Fibroblast of skin of scalp (primary cell): ENCODE measurements at places on chromosomes 2 and 18.

DNA sequence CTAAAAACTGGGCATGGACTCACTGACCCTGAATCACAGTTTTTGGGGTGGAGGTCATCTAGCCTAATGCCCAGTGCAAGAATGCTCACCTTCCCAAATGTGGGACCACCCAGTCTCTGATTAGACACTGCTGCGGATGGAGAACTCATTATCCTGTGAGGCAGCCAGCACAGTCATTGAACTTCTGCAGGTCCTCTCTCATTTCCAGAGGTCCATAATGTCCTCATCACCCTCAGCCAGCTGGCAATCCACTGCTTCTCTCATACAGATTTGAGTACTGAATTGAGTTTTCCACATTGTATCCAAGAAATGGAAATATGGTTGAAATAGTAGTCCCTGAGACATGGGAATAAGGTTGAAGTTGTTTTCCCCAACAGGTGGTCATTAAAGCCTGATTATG lies 5.0 kb upstream of the MYO5B start:
- DNase-seq, result no peak

GRCh38 chr2:201320257-201320656 lies 36.9 kb downstream of the FLACC1 start:
- no peak for DNase-seq

DNA sequence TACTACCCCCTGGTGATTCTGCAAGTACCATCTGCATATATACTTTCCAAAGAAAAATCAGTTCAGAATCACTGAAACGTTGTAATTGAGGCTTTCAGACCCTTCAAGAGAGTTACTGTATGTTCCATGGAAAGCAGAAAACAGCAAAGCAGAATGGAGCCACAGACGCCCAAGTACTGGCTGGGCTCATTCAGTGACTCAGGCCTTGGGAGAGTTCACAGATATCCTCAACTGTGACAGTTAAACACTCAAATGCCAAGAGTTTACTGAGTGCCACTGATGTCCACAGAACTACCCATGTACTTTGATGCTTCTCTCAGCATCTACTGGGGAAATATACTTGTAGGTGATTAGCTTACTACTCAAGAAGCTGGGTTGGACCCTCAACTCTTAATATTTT lies 303.4 kb downstream of the TCF4 start:
- DNase-seq, result no peak

GRCh38 chr2:20050104-20050645 lies 1.3 kb downstream of the LAPTM4A start:
- DNase-seq, result peak; percentile 59

DNA sequence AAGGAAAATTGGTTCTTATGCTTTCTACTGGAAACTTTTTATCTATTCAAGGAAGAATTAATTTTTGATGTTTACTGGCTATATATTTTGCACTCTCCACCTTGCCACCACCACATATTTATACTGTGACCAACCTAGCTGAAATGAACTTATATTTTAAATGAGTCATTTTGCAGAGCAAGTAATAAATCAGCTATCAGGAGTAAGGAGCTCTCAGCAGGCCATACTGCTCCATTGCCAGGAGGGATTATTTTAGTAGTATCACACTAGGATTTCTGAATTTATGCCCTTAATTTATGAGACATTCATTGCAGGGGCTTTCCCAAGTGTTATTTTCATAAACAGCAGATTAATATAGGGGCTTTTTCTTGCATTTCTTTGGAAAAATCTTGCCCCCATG lies 125.8 kb upstream of the CYP1B1 start:
- DNase-seq, result no peak

GRCh38 chr2:174337337-174338146 lies 2.8 kb downstream of the SP9 start:
- no peak for DNase-seq

GRCh38 chr2:202950592-202950991 lies 38.5 kb downstream of the CARF start:
- DNase-seq, result no peak

DNA sequence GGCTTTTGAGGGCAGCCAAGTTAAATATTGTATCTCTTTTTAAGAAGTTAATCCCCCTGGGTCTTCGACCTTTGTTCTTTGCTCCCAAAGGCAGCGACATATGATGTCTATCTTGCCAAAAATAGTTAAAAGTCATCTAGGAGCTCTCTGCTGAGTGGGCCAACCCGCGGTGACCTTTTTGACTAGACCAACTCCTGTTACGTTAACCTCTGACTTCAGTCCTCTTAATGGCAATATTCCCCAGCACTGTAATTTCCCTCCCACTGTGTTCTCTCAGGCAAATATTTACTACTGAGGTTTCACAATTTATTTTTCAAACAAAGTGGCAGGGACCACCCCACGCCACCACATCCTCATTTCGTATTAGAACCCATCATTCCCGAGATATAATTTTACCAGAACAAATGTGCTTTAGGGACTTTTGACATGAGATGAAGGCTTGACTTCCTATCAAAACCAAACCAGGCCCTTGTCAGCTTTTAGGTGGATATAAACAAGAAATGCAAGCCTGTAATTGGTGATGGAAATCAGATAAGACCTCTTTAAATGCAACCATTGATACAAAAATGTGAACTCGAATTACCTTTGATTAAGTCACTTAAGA lies 764.7 kb downstream of the SATB2 start:
- DNase-seq, result no peak

- DNase-seq, result no peak
These were observed 74.6 kb downstream of the ACAA2 start for GRCh38 chr18:49738721-49739120.

- peak; percentile 1 for DNase-seq
These were observed 54.9 kb downstream of the R3HDM1 start for GRCh38 chr2:135586148-135586547.

GRCh38 chr18:51092117-51092516 lies 62.1 kb downstream of the SMAD4 start:
- no peak for DNase-seq

DNA sequence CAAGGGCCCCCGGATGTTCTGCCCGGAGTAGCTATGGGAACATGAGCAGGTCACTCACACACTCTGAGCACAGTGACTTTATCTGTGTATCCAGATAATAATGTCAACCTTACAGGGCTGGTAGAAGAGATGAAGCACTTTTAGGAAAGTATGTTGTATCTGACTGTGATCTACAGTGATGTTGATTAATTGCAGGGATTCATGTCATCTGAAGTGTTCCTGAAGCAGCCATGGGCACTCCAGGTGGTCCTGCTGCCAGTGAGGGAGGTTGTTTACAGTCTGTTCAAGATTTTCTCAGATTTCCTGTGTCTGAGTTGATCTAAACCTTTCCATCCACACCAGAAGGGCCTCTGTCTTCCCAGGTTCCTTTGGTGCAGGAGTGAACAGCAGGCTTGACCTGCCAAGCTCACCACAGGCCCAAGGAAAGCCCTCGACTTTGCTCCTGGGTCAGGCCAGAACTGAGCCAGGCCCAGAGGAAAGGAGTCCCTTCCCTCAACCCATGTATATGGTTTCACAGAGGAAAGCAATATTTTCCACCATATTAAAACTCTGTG lies 28.0 kb downstream of the KIAA2012 start:
- no peak for DNase-seq

GRCh38 chr2:234840336-234840735 lies 111.5 kb upstream of the SH3BP4 start:
- peak; percentile 97 for DNase-seq

DNA sequence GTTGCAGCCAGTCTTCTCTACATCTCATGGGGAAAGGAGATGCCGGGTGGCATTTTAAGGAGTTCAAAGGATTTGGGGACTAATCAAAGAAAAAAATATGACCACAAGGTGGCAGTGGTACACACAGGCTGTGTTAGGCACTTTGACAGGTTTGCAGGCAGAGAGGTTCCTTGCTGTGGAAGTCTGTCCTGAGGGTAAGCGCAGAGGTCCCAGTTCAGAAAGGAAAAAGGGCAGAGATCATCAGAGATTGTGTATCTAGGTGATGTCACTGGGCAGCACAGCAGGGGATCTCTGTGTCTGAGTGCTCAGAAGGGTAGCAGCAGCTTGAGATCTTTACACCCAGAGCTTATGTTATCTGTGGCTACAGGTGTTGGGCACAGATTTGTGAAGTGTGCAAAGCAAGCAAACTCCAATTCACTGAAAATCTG lies 231.4 kb downstream of the LRRTM1 start:
- DNase-seq, result peak; percentile 69

GRCh38 chr2:205017912-205018311 lies 472.6 kb downstream of the PARD3B start:
- DNase-seq, result no peak

DNA sequence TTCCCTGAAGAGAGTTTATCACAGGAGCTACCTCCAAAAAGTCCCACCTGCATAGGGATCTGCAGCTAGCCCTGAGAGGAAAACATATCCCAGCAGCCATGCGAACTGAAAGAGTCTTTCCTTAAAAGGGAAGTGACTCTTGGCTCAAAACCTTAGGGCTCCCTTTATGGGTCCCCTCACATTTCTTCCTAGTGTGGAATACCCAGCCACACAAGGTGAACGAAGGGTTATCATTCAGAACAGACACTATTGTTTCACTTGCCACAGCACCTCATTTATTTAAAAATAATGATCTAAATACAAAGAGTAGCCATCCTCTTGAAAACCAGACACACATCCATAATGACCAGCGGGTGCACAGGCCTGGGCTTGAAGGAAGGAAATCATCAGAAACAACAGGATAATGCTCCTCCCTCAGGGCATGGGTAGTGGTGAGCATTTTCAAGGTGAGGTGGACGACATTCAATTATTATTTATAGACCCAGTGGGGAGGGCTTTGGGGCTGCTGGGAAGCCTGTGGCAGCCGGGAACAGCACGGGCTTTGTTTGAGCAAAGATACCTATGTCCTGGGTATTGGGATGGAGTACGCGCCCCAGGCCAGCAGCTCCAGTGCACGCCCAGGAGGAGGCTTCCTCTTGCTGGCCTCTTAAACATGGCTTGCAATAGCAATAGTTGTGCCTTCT lies 119.0 kb upstream of the ITGA6 start:
- DNase-seq, result no peak

DNA sequence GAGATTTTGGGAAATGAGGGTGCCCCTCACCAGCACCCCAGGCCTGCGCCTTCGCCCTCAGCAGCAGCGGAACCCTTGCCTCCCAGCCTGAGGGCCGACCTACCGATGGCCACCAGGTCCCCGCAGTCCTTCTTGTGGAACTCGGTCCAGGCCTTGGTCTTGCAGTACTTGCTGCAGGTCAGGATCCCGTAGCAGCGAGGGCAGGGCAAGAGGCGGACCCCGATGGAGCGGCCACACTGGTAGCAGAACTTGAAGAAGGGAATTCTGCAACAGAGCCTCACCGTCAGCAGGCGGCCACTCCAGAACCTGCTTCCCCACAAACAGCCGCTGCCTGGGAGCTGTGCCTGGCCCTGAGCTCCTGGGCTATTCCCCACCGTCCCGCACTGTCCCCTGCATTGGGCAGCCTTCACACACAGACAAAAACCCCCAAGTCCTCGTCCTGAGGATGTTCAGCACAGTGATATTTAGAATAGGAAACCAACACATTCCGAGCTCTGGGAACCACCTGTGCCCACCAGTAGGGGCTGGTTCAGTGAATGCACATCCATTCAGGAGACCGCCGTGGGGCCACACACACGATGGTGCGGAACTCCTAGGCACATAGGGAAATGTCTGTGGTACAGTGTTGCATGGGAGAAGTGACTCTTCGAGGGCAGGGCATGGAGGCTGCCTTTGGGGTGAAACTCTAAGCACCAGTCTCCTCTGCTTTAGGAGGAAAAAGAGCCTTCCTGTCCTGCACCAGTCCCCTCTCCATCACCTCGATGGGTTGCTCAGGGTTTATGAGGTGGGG lies 45.6 kb downstream of the GPC1 start:
- DNase-seq, result no peak

DNA sequence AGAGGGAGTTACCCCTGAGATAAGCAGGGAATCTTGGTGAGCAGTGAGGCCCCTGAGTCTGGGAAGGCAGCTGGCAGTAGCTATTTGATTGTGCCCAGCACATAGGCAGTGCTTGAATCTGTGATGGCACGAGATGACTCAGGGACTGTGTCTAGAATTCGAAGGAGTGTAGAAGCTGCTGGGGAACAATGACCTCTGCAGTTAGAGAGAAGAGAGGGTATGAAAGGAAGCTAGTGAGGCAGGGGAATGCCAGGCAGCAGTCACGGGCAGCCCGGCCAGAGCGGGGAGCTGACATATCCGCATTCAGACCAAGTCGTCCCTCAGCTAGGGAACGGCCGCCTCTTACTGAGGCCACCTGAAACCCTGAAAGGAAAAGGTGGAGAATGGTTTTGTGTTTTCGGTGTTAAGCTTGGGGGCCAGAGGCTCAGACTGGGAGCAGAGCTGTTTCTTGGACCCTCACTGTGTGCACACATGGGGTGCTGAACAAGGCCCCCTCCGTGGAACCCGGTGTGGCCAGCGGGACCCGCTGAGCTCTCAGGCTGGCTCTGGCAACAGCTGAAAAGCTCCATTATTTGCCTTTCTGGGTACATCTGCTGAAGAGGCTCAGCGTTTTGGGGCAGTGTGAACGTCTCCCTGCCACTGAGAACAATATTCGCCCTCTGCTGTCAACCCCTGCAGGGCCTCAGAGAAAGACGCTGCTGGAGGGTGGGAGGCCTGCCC lies 32.9 kb downstream of the ARHGEF4 start:
- no peak for DNase-seq

DNA sequence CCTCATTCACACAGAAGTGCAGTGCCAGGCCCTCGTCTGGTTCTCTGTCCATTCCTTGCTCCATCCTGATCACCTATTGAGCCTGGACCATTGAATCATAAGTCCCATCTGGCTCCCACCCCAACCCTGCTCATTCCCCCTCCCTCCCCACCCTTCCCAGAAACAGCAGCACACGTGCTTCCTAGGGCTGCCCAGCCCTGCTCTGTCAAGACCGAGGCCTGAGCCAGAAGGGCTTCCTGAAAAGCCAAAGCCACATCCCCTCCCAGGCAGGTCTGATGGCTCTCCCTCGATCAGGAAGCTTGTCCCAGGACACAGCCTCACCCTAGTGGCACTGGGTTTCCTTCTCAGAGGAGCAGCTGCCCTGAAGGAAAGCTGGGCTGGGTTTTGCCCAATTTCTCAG lies 79.8 kb upstream of the FZD7 start:
- no peak for DNase-seq

GRCh38 chr2:72236445-72237067 lies 88.9 kb upstream of the CYP26B1 start:
- DNase-seq, result peak; percentile 95

DNA sequence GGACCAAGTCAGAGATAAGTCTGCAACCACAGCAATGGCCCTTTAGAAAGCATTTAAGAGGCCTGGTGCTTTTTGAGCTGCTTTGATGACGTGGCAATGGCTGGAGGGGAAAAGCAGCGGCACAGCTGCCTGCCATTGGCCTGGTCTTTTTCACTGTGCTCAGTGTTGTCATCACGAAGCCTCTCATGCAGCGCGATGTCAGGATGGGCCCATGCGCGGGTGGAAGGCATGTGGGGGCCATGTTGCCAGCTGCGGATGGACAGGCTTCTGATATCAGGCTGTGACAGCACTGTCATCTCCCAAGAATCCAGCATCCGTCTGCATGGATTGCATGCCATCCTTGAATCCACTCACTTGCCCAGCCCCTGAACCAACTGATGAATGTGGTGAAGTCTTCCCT lies 204.5 kb downstream of the ACKR3 start:
- DNase-seq, result peak; percentile 33
